CD8-positive, alpha-beta T cell (primary cell): ENCODE measurements at places on chromosomes 1 and 21.

DNA sequence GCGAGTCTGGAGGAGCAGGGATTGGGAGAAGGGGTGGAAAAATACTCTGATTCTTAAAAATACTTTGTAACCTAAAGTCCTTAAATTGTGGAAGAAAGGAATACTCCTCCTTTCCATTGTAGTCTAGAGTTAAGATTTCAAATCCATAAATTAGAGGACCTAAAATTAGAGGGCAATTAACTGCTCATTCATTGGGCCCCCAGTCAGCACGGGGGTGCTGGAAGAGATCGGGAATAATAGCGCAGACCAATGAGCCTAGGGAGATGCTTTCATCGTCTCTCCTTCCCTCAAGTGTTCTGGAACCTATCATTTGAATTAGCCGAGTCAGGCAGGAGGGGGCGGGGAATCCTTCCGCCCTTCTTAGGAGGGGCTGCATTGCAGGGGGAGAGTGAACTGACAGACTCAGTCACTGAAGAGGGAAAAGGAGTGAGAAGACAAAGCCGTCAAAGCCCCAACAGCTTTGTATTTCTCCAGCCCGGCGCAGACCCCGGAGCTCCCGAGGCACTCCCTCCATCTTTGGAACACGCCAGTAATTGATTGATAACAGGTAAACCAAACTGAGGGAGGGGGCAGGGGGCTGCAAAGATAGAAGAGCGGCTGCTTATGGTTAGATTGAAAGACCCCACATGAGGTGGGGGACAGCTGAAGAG is at the start of gene MLLT11:
Gene MLLT11, plus strand, starts transcription at position 391 of the 650 bp plus-strand sequence. CDS start 6,828 bp downstream, outside the sequence.
- no peak for DNase-seq

GRCh38 chr1:210239349-210240111 is 6.9 kb downstream of the SERTAD4 start:
- no peak for DNase-seq

GRCh38 chr1:31264790-31265386 is 25.2 kb upstream of the NKAIN1 start:
- DNase-seq: no peak

DNA sequence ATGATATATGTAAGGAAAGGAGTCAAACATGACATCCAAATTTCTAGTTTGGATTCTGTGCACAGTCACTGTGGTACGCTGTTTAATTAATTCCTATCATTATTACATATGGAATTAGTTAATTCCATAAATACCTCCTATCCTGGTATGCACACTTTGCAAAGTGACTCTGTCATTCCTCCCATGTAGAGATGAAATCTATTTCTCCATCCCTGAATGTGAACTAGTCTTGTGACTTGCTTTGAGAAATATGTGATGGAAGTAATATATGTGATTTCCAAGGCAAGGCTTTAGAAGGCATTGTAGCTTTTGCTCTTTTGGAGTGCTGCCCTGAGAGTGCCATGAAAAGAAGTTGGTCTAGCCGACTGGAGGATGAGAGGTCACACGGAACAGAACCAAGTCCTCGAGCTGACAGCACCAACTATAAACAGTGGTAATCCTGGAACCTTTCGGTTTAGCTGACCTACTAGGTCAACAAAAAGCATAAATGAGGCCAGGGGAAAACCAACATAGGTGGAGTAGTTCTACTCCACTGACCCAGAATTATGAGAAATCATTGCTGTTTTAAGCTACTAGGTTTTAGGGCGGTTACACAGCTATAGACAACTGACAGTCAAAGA is 1.5 kb downstream of the SELENOF start:
- DNase-seq: no peak

- DNase-seq: no peak
Observed at GRCh38 chr1:187460093-187460492, 631.3 kb downstream of the PLA2G4A start.

DNA sequence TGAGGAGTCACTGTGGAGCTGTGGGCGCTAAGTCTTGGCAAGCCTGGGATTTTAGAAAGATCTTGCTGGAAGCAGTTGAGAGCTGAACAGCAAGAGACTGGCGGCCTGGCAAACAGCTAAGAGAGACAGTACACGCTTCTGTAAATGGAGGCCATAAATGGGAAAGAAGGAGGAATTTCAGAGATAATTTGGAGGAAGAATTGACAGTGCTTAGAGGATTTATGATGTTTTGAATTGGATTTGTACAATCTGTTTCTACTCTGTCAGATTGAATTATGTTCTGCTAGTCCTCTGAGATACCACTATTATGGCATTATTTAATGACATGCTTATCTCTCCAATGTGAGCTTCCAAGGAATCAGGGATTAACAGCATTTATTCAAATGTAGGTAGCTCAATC is 50.1 kb downstream of the ABCA4 start:
- DNase-seq: no peak

DNA sequence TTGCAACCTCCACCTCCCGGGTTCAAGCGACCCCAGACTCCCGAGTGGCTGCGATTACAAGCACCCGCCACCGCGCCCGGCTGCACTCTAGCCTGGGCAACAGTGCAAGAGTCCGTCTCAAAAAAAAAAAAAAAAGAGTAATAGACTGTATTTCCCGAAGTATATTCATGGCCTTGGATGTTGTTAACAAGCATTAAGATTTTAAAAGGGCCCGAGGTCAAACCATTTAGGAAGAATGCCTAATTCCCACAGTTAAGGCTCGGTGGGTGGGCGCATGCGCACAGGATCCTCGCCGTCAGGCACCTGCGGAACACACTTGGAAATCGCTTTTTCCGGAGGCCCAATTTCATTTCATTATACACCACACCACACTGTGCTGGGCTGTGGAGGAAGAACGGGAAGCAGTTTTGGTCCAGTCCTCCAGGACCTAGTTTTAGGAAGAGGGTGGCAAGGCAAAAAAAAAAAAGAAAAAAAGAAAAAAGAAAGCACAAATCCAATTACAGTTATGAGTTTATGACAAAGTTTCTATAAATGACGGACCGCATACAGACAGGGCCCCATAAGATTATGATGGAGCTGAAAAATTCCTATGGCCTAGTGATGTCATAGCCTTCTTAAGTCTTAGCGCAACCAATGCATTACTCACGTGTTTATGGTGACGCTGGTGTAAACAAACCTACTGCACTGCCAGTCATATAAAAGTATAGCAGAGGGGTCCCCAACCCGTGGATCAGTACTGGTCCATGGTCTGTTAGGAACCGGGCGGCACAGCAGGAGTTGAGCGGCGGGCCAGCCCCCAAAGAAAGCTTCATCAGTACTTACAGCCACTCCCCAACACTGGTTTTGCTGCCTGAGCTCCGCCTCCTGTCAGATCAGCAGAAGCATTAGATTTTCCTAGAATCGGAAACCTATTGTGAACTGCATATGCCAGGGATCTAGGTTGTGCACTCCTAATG is 38.2 kb downstream of the H3-3A start:
- DNase-seq: peak; percentile 53

DNA sequence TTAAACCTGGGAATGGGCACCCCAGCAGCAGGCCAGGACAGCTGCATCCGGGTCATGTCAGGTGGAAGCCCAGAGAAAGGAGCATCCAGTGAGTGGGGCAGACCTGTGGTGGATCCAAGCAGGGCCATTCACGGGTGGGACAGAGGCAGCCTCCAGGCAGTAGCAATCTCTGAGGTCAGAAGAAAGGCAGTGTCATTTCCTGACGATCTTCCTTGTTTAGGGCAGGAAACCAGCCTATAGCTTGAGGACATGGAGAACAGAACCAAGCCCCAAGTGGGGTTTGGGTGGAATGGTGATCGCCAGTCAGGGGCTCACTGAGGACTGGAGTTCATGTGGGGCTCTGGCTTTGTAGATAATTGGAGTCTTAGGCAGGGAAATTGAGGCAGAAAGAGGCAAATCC is 209.4 kb downstream of the HIVEP3 start:
- no peak for DNase-seq

- DNase-seq: no peak
Observed at GRCh38 chr1:209937996-209938959, at the start of gene SYT14. Gene SYT14 (plus strand): TSS chr1:209938217. CDS start chr1:209938265, 48 bp downstream.
